ENCODE measurements at places on chromosomes 6 and 20.

DNA sequence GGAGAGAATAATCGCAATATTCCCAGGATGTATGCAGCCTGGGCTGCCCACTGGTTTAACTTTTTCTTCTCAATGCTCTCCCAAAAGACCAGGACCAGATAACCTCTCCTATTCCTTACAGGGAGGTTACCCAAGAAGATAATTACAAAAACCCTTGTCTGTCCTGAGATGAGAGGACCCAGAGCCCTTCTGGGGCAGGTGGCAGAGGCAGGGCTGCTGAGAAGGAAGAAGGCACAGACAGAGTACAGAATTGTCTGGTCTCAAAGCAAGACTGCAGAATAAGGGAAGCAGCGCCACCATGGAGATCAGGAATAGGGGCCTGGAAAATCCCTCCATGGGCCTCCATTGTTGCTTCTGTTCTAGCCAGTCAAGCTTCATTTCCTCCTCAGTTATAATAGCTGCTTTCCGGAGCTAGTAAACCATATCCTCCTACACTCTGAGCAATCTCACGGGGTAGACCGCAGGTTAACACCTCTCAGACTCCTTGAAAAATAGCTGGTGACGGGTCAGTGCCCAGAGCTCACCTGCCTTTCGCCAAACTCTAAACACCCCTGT is 463 bp upstream of the HLA-DMB start:
- peak; percentile 32 for DNase-seq

- DNase-seq: no peak
Observed at GRCh38 chr6:105113422-105113821, 66.4 kb downstream of the POPDC3 start.

GRCh38 chr6:76612954-76613353 is 540.5 kb upstream of the IMPG1 start:
- DNase-seq: no peak

DNA sequence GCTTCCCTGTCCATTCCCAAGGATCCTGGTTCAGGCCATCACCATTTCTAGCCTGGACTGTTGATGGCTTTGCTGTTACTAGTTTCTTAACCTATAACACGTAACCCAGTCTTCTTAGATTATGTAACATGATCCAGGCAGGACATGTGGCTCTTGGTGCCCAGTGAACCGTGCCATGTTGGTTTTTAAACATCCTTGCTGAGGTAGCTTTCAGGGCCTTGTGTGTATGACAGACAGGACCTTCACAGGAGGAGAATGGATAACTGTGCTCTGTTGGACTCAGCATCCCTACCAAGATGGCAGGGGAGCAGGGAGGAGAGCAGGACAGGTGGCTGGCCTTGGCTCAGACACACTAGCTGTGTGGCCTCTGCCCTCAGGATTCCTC is 46.8 kb downstream of the PANK2 start:
- no peak for DNase-seq

DNA sequence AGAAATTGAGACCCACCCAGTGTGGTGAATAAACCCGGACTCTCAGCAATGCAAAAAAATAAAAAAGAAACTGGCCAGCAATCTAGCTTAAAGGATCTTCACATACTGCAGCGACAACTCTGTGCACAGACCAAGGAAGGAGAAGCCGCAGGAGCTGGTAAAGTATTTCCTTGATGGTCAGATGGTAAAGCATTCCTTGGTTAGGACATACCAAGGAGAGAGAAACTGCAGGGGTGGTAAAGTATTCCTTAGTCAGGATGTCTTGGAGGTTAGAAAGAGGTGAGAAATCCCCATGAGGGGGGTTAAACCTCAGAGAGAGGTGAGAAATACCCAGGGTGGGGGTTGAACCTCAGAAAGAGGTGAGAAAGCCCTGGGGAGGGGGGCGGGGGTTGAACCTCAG is 86.8 kb downstream of the PLG start:
- DNase-seq: no peak

Measured in thymus (tissue), 14 donors.